ENCODE measurements at places on chromosomes 13 and 19.

DNA sequence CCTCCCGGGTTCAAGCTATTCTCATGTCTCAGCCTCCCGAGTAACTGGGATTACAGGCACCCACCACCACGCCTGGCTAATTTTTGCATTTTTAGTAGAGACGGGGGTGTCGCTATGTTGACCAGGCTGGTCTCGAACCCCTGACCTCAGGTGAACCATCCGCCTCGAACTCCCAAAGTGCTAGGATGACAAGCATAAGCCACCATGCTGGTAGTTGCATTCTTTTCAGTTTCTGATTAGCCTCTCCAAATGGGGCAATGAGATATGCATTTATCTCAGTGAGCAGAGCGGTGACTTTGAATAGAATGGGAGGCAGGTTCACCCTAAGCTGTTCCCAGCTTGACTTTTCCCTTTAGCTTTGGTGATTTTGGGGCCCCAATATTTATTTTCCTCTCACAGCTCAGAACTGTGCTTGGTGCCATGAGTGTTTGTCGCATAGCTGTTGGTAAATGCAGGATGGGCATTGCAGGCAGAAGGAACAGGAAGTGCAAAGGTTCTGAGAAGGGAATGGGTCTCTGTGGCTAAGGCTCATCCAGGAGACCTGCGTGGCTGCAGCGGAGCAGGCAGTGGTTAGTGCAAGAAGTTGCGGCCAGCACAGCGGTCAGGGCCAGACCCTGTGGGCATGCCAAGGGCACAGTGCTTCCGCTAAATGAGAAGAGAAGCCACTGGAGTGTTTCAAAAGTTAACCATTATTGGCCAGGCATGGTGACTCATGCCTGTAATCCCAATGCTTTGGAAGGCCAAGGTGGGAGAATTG, 20.7 kb downstream of the LYPD3 start:
- no peak for DNase-seq

GRCh38 chr13:75618308-75618707, 17.8 kb upstream of the LMO7 start:
- DNase-seq = no peak

- no peak for DNase-seq
These were observed 615.0 kb downstream of the FGF9 start for GRCh38 chr13:22285867-22286266.

- DNase-seq = no peak
These were observed 1.1 kb upstream of the PSMC4 start for GRCh38 chr19:39969681-39970424.

GRCh38 chr19:42281827-42282762, 13.0 kb downstream of the CIC start:
- peak; percentile 78 for DNase-seq

GRCh38 chr13:110265341-110265681, 41.6 kb downstream of the COL4A1 start:
- DNase-seq = no peak

- DNase-seq = no peak
These were observed 230.8 kb downstream of the DLEU7 start for GRCh38 chr13:50612717-50613116.

- no peak for DNase-seq
These were observed 10.1 kb upstream of the C2CD4C start for GRCh38 chr19:418761-419671.

DNA sequence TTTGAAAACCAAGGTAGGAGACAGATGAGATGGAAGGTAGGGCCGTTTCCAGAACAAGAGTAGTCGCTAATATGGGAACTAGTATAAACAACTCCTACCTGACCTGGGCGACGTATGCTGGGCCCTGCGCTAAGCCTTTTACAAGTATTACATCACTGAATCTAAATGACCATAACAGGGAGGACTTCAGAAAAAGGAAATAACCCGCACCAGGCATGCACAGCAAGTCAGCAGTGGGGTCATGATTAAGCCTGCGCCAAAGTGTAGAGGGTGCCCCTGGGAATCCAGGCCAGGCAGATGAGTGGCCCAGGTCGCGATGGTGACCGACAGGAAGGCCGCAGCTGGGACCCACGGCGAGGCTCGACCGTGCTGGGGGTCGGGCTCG, 613 bp downstream of the ATP13A1 start:
- DNase-seq = no peak

DNA sequence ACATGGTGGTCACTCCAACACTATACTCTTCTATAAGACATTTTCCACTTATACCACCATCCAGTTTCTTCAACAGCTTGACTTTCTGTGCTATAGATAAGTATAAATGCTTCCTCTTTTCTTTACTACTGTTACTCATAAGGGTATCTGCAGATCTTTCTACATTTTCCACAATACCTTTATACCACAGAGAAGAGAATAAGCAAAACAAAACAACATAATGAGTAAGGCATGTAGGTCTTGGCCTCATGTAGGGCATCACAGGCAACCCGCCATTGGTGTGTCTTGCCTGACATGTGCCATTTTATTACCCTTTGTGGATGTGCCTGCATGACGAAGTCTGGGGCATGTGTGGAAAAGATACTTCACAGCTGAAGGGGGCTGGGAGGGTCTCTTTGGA, 265.3 kb upstream of the STARD13 start:
- DNase-seq = no peak

- DNase-seq = peak; percentile 97
These were observed 2.0 kb downstream of the COQ8B start for GRCh38 chr19:40714441-40715299.

GRCh38 chr19:18517606-18518005, 4.3 kb downstream of the ELL start:
- no peak for DNase-seq

DNA sequence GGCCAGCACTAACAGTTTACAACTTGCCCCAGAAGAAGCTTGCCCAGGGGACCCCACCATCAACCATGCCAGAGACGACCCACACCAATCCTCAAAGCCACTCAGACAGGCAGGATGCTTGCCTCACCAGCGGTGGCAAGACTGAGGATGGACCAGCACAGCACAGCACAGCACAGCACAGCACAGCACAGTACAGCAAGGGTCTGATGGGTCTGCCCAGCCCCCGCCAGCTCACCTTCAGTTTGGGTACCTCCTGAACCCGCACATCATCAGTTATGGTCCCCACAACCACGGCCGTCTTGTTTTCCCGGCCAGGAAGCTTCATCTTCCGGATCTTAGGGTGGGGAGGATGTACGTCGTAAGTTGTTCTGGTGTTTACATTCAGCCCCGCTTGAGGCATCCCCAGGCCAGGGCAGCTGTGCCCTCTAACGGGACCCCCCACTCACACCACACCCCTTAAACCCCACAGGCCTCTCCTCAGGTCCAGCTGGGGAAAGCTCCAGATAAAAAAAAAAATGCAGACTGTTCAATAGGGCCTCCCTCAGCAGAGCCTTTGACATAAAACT, 1.7 kb upstream of the FAM83E start:
- DNase-seq = no peak

DNA sequence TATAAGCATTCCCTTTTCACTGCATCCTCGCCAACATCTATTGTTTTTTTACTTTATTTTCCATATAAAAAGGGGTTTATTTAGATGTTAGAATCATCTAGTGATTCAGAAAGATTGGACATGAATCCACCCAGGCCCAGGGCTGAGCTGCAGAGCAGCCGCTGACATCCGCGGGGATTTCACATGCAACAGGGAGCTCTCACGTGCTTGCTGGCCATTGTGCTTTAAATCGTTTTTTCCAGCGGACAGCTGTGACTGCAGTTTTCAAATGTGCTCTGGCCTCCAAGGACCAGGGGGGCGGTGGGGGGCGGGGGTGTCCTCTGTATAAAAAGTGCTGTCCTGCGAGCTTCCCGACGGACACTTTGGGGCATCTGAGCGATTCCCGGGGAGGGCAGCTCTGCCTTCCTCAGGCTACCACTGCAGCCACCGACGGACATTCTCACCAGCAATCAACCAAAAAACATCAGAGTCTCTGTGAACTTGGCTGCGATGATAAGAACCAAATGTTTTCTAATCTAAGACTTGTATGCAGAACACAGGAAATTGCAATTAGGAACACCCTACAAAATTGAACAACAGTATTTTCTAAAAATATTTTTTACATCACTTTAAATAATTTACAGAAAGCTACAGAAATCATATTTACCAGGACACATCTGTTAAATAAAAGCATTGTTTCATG, 12.6 kb downstream of the RB1 start:
- no peak for DNase-seq

DNA sequence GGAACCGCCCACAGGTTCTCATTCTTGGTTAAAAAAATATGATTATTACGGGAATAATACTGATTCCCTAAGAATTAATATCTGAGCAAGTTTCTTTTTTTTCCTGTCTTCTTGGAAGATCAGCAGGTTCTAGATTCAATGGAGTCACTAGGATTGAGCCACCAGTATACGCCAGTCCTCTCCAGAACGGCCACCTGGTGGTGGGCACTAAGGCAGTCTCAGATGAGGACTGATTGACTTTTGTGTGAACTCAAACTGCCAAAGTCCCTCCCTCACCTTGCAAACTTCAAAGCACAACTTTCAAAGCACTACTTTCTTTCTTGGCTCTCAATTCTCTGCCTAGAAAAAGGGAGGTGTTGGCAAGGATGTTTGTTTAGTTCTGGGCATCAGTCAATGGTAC, 33.3 kb upstream of the ALOX5AP start:
- DNase-seq = no peak

- peak; percentile 90 for DNase-seq
These were observed 9.1 kb downstream of the SPACA6 start for GRCh38 chr19:51702103-51702824.

DNA sequence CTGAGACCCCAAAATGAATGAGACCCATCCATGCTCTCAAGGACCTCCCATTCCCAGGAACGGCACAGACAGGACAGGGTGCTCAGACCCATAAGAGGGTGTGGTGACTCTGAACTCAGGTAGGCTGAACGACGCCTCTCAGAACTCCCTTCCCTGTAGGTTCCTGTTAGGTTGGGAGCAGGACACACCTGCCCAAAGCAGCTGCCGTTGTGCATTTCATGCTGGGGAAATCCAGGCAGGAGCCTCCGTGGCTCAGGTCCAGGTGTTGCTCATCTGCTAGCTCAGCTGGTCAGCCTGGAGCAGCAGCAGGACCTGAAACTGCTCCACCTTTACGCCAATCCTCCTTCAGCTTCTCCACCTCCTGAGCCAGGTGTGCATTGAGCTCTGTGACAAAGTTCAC, 19.1 kb upstream of the TEX101 start:
- DNase-seq = no peak

DNA sequence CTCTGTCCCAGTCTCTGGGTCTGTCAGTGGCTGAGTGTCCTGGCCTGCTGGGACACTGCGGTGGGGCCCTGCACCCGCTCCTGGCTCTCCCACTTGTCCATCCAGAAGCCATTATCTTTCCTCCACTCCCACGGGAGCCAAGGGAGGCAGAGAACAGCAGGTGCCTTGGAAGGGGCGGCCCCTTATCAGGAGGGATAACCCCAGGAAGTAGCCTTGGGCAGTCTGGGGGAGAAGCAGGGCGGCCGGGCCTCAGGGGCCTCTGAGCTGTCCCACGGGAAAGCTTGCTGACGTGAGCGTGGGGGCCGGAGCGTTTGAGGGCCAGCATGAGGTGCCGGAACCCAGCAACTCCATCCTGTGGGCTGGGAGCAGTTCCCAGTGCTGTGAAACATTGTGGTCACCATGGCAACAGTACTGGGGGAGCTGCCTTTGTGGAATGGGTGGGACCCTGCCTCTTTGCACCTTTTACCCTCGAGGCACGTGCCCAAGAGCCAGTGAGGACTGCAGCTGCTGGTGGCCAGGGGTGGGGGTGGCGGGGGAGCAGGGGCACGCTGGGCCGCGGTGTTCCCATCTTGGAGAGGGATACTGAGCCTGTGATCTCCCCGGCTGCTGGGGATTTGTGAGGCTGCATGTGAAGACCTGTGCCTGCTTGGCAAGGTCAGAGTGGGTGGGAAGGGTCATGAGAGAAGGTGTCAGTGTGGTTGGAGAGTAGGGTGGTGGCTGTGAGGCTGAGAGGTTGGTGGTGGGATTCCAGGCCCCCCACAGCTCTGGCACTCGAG, 20.9 kb downstream of the KLHL26 start:
- DNase-seq = peak; percentile 51

GRCh38 chr13:26785838-26786630, 25.4 kb upstream of the GPR12 start:
- no peak for DNase-seq

- peak; percentile 13 for DNase-seq
These were observed 4.6 kb downstream of the PIK3R2 start for GRCh38 chr19:18157465-18158063.

DNA sequence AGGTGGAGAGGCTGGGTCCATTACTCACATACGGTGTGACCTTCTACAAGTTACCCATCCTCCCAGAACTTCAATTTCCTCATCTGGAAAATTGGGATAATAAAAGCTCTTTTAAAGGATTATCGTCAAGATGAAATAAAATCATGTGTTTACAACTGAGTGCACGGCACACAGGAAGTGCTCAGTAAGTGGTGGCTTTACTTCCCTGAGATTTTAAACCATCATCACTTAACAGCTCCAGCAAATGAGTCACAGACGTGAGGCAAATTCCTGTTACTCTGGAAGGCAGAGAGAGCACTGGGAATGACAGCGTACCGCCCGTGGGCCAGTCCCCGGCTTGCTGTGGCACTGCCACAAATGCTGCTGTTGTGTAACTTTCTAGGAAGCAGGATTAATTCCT, 64.1 kb downstream of the MRPL57 start:
- no peak for DNase-seq

DNA sequence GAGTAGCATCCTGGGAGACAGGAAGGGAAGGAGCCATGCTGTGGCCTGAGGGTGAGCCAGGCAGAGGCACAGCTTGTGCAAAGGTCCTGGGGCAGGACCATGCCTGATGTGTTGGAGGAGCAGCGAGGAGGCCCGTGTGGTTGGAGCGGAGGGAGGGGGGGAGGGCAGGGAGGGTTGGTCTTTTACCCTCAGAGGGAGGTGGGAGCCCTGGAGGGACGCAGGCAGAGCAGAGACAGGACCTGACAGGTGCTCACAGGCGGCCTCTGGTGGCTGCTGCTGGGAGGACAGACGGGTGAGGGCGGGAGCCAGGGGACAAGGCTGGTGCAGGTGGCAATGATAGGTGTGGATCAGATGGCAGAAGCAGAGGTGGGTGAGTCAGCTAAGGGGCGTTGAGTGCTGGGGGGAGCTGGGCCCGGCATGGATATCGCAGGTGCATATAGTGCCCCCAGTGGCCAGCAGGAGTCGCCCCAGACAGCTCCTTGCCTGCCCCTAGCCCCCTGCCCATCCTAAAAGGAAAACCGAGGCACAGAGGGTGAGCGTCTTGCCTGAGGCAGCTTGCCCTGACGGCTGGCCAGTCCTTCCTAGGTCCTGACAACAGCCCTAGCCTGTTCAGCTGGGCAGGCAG, 9.8 kb upstream of the GNA15 start:
- peak; percentile 68 for DNase-seq

DNA sequence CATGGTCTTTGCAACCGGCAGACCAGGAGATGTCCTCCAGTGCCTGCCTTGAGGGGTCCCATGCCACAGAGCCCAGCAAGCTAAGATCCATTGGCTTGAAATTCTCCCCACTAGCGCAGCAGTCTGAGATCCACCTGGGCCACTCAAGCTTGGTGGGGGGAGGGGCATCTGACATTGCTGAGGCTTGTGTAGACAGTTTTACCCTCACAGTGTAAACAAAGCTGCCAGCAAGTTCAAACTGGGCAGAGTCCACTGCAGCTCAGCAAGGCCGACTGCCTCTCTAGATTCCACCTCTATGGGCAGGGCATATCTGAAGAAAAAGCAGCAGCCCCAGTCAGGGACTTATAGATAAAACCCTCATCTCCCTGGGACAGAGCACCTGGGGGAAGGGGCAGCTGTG, 32.0 kb upstream of the ITM2B start:
- peak; percentile 76 for DNase-seq
